Caudate nucleus (tissue), 63 donors: ENCODE measurements at places on chromosomes 1 and 21.

- no peak for DNase-seq
Observed at GRCh38 chr1:178294654-178295053, 200.8 kb downstream of the RASAL2 start.

GRCh38 chr1:55916907-55917306 lies 662.5 kb downstream of the PLPP3 start:
- DNase-seq: no peak

DNA sequence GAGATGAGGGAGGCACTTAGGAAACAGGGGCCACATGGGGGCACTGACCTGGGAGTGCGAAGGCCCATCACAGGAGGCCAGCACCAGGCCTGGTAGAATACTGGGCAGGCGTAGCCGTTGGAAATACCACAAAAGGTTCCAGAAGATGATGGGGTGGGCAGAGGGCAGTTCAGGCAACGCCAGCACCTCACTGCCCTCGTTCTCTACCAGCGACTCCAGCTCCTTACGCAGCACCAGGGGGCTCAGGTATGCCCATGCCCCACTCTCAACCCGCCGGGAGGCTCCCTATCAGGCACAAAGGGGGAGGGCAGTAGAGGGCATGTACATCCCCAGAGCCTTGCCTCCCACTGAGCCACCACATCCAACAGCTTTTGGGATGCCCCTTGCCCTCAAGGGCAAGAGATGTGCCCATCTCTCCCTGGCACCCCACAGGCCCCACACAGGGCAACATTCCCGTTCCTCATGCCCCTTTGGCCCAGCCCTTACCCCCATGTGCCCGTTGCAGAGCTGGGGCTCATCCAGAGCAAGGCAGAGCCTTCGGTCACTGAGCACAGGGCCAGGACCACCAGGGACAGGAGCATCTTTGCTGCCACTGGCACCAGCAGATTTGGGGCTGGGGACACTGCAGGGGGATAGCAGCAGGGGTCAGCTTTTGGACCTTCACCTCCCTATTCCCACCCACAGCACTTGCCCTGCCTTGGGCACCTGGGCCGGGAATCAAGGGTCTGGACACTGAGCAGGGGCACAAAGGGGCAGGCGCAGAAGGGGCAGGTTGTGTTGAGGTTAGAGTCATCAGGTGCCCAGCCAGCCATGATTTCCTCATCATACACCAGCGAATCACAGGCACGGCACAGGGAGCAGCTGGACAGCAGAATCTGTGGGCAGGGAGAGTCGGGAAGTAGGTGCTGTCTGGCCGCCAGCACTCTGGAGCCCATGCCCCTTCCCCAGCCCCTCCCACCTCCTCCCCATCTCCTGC lies 9.7 kb upstream of the GATAD2B start:
- DNase-seq: no peak

GRCh38 chr1:189656628-189657530 lies 820.8 kb downstream of the BRINP3 start:
- DNase-seq: no peak

GRCh38 chr1:17192394-17193221 lies 12.3 kb upstream of the PADI1 start:
- DNase-seq: no peak

- DNase-seq: peak; percentile 88
Observed at GRCh38 chr1:234499119-234499942, 20.4 kb upstream of the TARBP1 start.

DNA sequence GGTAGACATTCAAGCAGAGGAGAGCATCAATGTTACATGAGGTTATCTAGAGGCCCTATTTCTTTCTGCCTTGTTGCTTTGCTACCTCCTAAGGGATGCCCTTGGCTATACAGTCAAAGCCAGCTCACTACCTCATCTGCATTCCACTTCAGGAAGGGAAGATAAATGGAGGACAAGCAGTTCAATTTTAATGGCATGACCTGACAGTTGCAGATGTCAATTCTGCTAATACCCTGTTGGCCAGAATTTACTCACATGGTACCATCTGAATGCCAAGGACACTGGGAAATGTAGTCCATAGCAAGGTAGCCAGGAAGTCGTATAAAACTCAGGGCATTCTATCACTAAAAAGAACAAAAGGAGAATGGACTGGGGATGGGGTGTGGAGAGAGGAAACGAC lies 31.5 kb downstream of the PALMD start:
- DNase-seq: no peak

DNA sequence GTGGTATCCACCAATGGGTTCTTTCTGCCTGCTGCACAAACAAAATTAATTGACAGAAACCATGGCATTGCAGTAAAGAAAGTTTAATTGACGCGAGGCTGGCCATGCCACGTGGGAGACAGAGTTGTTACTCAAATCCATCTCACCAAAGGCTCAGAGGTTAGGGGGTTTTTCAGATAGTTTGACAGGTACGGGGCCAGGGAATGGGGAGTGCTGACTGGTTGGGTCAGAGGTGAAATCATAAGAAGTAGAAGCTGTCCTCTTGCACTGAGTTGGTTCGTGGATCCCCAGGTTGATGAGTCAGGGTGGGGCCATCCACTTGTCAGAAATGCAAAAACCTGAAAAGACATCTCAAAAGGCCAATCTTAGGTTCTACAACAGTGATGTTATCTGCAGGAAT lies 941 bp upstream of the TBCE start:
- DNase-seq: no peak

- no peak for DNase-seq
Observed at GRCh38 chr1:53176452-53177208, 20.0 kb upstream of the CPT2 start.

DNA sequence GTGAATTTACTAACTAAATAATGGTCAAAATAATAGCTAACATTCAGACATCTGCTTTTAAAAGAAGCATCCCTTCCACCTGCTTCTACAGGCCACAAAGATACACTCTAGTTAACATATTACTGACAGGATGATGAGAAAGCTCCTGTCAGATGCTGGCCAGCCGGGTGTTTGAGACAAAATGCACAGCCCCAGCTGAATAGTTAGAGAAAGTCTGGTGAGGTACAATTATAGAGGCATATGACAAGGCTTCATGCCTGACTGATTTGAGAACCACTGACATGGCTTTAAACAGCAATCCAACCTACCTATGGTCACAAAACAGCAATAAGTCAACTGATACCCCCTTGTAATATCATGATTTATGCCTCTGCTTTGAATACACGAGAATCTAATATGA lies 137.0 kb downstream of the DENND1B start:
- DNase-seq: no peak

DNA sequence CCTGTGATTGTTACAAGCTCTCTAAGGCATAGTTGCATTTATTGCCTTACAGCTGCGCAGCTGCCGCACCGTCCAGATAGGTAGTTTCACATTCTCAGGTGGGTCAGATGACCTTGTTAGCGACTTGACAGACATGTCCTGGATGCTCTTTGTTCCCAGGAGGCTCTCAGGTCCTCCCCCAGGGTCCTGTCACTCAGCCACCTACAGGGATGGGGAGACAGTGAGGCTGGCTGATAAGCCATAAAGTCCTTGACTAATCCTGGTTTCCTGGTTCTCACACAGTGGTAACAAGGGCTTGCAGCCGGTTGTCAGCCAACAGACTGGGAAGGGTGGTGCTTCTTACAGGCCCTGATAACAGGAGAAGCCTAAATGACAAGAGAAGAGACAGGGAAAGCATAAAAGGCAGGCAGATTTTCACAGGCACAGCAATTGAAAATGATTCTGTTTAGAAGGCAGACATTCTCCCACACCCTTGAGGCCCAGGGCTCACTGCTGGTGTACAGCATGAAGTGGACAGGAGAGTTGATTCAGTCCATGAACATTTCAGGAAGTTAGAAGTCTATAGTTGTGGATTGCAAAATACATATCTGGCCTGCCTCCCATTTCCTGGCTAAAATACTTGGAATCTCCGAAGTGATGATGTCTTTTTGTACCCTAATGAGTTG lies 2.9 kb downstream of the ARF1 start:
- DNase-seq: no peak

DNA sequence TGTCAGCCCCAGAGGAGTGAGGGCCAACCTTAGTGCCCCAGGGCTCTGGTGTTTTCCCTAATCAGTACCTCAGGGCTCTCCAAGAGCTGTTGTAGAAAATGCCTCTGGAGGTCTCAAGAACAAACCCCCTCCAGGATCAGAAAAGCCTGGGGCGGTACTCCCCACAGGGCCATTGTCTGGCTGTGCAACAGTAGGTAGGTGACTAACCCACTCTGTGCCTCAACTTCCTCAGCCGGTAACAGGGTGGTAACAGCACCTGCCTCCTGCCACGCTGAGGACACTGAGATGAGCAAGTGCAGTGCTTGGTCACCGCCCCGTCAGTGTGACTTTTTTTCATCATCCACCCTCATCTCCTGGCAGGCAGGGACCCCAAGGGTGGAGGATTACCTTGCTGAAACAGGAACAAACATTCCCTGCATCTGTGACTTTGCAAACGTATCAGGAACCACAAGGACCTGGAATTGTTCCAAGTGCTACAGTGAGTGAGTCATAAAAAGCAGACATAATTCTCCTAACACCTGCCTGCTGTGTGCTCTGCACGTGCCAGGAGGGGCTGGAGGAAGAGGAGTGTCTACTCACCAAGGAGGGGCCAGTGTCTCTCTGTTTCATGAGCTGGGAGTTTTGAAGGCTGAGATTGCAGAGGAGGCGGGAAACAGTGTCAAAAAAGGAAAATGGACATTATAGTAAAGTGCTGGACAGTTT lies 440.8 kb downstream of the NPHP4 start:
- DNase-seq: no peak

DNA sequence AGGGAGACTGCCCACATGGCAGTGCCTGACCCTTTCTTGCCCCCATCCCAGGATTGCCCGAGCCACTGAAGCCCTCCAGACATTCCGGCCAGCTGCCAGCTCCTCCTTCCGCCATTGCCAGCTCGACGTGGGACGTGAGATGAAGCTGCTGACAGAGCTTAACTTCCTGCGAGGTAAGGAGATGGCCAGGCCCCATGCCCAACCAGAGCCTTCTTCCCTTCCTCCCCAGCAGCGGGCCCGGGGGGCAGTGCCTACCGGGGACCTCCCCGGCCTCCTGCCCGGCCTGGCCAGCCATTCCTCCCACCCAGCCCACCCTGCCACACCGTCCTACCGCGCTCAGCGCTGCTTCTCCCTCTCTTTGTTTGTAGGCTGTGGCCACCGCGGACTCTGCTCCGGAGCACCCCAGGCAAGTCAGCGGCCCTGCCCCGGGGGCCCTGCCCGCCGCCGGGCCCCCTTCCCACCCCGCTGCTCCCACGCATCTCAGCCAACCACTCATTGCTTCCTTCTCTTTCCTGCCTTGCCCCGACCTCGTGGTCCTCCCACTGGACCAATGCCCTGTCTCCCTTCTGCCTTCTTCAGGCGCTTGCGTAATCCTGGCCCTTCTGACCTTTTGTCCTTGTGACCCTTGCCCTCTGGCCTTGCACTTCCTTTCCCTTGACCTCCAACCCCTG lies 4.9 kb downstream of the TRIM46 start:
- DNase-seq: no peak

- DNase-seq: no peak
Observed at GRCh38 chr1:232822530-232822929, 17.3 kb downstream of the MAP10 start.

DNA sequence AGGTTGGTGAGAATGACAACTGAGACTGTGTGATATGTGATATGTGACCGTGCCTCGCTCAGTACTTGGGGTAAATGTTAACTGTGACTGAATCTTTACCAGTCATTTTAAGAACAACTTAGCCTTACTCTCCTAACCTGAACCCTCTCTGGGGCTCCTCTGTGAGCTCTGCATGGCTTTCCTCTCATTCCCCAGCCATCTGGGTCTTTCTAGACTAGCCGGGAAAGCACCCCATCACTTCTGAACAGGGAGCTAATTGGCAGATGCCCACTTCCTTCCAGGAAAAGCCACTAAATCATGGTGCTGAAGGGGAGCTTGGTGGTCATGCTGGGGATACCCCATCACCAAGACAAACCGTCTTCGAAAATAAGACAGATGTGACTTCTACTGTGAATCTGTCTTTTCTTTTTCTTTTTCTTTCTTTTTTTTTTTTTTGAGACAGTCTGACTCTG lies 16.5 kb upstream of the FOXO6 start:
- DNase-seq: no peak

DNA sequence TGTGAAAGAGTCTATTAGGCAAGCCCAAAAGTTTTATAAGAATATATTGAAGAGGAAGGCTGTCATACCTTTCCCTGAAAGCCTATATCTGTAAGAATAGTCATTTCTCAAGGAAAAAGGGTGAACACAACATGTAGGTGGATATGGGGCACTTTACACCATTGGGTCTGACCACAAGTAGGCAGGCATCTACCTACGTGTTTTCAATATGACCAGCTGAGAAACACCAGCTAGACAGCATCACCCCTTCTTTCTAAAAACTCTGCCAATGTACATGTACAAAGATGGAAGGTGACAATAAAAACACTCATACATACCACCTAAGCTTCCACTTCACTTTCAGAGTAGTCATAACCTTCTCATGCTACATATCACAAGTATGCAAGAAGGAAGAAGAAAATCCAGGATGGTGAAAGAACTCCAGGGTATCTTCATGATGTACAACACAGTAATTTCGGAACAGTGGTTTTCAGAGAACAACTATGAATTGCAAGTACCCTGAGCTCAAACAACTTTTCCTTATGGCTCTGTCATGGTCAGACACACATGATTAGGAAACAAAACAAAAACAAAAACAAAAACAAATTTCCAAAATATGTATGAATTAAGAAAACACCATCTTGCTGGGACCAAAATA lies 98.5 kb upstream of the ADGRL2 start:
- no peak for DNase-seq

GRCh38 chr1:212916481-212917133 lies 33.7 kb upstream of the VASH2 start:
- DNase-seq: no peak

GRCh38 chr1:56525489-56526041 lies 53.8 kb downstream of the PLPP3 start:
- DNase-seq: no peak

DNA sequence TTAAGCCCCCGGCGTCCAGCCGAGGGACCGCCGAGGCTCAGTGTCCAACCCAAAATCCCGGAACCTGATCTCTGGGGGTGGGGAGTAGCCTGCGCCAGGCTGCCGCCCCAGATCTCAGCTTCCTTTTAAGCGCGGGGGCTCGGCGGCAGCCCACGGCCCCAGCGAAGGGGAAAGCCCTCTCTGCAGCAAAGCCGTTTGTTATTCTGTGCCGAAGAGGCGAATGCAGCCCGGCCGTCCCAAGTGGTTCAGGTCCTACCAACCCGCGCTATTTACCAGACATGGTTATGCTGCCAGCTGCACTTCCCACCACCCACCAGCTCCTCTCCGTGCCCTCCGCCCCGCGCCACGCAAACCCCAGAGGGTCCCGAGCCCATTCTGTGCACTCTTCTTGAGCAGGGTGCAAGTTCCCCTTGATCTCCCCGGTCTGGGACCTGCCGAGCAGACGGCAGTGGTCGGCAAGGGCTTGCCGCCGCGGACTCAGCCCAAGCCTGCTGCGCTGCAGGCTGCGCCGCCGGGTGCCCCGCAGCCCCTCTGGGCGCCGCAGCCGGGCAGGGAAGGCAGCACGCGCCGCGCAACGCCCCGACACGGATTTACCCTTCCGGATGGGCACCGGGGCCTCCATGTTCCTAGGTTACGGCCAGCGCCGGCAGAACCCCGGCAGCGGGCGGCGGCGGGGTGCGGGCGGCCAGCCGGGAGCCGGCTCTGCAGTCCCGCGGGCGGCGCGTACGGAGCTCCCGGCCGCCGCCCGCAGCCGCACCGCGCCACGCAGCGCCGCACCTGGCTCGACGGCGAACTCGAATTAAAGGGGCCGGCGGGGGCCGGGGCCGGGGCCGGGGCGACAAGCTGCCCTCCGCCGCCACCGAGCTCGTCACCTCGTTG lies 738 bp upstream of the KCNA2 start:
- no peak for DNase-seq
